ENCODE measurements at places on chromosomes 11 and 22.

DNA sequence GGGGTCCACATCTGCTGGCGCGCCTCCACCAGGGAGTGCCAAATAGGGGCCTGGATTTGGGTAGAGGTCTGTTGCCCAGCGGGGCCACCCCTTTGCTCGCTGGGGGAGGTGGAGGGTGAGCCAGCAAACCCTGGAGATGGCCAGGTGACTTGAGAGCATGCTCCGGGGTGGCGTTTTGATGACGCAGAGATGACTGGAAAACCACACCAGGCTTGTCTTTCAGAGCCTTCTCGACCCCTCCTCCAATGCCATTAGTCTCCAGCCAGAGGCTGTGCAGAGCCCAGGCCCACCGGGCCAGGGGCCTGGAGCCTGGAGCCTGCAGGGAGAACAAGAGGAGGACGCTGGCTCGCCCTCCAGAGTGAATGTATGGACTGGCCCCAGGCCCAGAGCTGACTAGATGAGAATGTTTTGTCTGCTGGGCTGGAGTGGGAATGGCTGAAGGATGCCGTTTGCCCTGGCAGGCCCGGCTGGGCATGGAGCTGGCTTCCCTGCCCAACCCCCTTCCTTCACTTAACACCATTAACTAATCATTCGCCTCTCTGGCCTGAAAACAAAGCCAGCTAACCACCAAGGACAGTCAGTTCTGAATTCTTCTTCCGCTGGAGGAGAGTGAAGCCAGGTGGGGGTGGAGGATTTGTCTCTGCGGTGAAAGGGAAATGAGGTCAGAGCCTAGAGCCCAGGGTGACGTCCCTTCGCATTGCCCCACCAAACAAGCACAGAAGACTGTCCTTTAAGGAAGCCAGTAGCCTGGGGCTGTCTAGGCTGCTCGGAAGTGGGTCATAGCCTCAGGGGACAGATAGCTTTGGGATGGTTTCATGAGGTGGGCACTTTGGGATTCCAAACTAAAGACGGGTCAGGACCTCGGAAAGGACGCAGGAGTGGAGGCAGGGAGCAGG lies 1.6 kb upstream of the MCAM start:
- DNase-seq = no peak

DNA sequence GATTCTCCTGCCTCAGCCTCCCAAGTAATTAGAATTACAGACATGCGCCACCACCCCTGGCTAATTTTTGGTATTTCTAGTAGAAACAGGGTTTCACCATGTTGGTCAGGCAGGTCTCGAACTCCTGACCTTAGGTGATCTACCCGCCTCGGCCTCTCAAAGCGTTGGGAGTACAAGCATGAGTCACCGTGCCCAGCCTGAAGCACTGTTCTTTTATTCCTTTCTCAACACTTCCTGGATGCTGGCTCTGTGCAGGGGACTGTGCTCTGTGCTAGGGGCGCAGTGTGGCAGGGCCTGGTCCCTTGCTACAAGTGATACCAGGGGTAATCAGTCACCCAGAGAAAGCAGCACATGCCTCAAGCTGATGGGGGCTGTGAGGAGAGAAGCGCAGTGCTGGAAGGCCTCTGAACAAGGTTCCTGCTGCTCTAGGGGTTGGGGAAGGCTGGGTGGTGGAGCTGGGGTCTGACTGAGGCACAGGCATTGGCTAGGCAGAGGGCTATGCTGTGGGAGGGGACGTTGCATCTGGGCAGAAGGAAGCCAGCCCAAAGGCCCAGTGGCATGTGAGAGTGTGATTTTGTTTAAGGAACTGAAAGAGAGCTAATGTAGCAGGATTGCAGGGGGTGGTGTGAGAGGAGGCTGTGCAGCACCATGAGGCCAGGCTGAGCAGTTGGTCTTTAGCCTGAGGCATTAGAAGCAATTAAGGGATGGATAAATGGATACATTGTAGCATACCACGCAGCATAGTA lies 42.5 kb downstream of the CABIN1 start:
- DNase-seq = no peak

- DNase-seq = no peak
Observed at GRCh38 chr11:133842730-133843129, 2.6 kb downstream of the SPATA19 start.

- no peak for DNase-seq
Observed at GRCh38 chr11:11320825-11321224, 32.2 kb downstream of the CSNK2A3 start.

DNA sequence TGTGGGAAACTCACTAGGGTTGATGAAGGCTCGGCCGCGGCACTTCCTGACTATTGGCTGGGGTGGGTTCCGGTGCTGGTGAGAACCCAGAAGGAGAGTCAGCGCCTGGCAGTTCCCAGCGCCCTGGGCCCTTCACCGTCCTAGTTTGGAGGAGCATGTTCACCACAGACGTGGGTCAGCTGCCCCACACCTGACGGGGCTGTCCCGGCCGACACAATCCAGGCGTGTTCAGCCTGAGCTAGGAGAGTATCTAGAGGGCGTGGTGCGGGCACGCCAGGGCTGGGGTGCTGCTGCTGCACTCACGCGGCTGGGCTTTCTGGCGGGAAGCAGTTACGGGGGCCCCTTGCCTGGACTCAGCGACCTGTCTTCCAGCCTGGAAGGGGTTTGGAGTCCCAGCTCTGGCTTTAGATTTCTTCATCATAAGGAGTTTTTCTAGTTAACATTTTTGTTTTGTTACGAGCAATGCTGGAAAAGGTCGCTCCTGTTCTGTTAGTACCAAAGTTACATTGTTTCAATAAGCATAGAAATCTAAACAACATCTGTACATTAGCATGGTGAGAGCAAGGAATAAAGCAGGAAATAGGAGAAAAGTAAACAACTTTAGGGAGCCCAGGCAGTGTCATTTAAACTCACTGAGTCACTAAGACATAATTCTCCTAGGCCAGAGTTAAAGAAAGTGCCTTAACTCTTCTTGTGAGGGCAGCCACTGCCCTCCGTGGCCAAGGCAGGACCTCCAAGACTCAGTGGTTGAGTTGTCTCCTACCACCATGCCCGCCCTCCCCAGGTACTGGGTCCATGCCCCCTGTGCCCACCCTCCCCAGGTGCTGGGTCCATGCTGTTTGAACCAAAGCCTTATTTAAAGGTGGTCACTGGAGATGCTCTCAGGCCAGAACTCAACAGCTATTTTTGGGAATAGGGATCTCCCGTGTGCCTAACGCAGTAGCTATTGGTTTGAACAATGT lies 12.1 kb upstream of the ADORA2A start:
- no peak for DNase-seq

- no peak for DNase-seq
Observed at GRCh38 chr11:48161951-48162884, 54.4 kb upstream of the OR4B1 start.

DNA sequence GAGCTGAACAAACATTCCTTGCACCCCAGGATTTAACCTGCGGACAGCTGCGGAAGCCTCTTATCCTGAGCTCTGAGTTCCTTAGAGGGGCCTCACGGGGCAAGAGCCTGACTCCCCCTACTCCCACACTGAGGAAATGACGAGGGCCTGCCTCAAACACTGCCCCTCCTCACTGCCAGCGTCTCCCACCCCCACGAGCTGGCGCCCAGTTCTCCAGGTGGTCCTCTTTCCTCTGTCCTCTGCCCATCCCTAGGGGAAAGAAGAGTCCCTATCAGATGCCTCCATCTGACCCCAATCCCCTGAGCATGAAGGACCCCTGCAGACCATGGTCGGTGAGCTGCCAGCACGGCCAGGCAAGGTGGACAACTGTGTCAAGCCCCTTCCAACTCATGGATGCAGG lies 14.3 kb downstream of the CHST1 start:
- no peak for DNase-seq

DNA sequence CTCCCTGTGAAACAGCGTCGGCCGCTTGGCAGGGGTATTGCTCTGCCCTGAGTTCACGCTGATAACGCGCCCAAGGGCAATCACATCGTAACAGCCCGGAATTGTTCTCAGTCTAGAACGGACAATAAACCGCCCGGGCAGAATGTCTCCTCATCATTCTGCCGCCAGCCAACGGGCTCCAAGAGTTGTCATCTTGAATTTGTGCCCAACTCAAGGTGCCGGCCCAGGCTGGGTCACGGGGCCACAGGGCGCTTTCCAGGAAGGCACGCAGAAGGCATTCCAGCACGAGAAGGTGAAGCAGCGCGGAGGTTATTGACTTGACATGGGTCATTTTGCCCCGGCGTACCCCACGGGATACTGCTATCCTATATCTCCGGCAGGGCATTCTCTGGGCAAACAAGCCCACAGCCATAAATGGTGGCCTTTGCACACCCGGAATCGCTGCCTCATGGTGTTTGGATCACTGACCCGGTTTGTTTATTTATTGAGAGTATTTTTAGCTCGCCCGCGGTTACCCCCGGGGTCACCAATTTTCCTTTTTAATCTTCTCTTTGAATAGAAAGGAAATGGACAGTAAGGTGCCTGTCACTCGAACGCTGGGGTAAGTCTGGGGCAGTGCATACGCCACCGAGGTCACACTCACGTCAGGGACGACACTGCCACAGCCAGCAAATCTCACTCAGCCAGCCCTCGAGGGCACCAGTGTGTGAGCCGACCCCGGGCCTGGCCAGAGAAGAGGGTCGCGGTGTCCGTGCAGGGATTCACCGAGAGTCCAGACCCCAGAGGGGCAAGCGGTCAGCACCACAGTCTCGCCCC lies 72.4 kb upstream of the FGF3 start:
- no peak for DNase-seq

- no peak for DNase-seq
Observed at GRCh38 chr11:128549256-128549944, 38.0 kb downstream of the ETS1 start.

GRCh38 chr22:33884829-33885228 lies 35.4 kb downstream of the LARGE1 start:
- no peak for DNase-seq

DNA sequence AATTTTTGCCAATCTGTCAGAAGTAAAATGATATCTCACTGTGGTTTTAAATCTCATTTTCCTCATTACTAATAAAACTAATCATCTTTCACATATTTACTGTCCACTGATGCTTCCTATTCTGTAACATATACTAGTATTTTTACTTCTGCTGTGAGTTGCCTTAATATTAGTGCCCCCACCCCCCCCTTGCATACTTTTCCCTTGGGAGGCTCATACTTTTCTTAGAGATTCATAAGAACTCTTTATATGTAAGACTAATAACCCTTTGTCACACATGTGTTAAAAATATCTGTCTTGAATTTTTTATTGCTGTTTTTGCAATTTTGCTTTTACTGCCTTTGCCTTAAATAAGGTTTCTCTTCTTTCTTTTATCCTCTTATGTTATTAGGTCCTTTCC lies 87.2 kb downstream of the PHF21A start:
- no peak for DNase-seq

GRCh38 chr11:36452961-36453360 lies 57.1 kb downstream of the TRAF6 start:
- DNase-seq = no peak

DNA sequence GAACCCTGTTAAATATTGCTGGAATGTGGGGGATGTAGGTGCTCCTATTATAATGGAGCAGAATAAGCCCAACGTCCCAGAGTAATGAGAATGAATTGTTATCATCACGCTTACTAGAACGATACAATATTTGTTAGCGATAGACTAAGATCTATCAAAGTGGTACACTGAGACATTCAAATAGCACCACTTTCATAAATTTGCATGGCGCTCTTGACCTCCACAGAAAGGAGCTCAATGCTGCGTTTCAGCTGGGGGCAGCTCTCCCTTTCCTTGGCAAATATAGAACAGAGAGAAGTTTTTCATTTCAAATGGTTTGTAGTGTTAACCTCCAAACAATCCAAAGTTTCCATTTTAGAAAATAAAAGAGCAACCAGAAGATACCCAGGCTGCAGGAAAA lies 38.2 kb upstream of the BLID start:
- DNase-seq = no peak

GRCh38 chr22:20940186-20940651 lies 23.0 kb downstream of the CRKL start:
- no peak for DNase-seq

DNA sequence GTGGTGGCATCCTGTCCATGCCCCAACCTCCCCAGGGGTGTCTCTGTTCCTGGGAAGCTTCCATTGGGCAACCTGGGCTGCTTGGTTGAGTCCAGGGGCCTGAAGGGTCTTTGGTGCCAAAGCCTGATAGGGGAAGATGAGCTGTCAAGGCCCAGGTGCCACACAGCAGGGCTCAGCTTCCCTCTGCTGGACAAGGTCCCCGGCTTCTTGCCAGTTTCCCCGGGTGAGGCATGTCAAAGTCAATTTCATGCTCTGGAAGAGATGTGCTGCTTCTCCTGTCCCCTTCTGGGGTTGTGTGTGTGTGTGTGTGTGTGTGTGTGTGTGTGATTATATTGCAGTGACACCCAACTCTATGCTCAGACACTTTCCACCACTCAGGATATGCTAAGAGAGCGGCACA lies 26.9 kb downstream of the TP53I11 start:
- DNase-seq = no peak

DNA sequence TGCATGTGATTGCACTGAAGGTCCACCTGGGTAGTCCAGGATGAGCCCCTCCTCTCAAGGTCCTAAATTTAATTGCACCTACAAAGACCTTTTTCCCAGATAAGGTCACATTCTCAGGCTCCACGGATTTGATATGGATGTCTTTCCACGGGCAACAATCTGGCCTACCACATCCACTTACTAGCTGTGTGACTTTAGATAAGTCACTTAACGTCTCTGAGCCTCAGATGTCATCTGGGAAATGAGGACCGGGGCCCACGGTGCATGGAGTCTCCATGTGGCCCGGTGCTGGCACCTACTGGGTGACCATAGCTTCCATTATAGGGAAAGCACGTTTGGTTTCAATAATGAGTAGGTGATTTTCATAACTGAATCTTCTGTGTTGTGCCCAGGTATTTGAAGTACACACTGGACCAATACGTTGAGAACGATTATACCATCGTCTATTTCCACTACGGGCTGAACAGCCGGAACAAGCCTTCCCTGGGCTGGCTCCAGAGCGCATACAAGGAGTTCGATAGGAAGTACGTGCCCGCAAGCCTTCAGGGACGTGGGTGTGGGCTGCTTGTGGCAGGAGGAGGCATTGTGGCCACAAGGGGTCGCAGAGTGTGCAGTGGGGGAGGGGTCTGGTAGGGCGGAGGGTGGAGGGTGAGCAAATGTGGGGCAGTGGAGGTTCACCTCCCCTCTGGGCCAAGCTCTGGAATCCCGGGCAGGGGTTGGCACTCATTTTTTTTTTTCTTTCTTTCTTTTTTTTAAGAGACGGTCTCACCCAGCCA lies 55.7 kb downstream of the ARHGAP8 start:
- no peak for DNase-seq

DNA sequence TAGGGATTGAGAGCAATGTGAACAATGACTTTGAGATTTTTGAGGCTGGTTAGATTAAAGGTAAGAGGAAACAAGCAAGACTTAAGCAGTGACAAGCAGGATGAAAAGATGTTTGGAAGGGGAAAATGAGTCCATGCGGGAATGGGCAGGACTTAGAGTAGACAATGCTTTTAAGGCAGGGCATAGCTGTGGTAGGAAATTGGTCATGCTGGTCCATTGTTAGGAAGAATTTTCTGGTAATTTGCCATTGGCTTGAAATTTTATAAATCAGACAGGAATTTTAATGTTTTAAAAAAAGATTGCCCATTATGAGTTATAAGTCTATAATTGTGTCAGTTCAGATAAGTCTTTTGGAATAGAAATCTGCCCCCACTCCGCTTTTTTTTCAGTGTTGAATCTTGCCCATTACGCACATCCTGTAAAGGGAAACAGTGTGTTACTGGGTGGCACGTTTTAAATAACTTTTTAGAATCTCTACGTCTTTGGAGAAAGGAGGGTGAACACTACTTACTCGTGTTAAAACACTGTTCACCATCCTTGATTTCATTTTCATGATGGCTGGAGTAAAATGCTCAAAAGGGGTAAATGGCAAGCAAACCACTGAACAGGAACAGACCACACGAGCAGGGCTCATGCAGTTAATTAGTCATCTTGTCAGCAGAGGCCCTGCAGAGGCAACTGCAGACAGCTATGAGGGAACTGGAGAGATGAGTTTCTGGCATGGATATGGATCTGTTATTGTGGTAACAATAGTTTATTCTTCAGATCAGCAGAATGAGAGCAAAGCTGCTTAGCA lies 25.0 kb downstream of the SWAP70 start:
- DNase-seq = no peak
